Dermis microvascular lymphatic vessel endothelial cell (primary cell): ENCODE measurements at places on chromosomes 16 and 17.

DNA sequence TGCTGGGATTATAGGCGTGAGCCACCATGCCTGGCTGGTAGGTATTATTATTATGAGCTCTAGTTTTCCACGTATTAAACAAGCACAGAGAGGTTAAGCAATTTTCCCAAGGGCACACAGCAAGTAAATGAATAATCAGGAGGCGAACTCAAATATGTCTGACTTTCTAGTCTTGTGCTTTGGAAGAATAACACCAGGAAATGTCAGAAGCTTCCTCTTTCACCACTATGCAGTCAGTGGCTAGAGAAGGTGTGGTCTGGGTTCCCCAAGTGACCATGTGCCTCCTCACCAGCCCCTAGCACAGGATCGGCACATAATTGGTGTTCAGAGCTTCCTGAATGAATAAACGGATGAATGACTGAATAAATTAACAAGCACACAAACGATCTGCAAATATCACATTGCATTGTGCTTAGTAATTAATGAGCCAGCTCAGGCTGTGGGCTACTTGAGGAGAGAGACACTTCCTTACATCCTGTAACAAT is 21.6 kb upstream of the SCNN1B start:
- DNase-seq = no peak

DNA sequence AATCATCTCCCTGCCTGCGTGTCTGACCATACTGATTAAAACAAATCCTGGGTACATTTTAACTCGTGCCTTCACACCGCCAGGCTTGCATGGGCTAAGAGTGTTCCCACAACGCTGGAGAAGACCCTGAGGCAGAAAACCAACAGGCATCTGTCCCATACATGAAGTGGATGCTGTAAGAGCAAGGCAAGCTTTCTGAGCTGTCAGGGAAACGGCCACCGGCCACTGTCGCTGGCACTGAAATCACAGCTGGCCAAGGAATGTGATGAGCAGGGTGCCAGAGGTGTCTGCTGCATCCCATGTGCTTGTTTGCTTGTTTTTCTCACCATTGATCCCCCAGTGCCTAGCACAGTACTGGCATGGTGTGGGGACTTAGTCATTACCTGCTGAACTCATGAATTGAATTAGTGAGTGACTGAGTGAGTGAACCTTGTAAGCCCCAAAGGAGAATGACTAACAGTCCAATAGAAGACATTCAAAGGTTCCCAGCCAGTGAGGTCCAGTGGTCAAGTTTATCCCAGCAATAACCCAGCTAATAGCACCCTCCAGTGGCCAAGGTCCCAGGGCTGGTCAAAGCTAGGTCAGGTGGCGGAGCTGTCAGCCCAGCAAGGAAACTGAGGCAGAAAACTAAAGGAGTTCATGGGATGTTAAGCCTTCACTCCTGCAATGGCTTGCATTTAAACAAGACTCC is 92.7 kb upstream of the CDH5 start:
- no peak for DNase-seq

GRCh38 chr17:63306855-63307254 is 139.3 kb downstream of the CYB561 start:
- no peak for DNase-seq

DNA sequence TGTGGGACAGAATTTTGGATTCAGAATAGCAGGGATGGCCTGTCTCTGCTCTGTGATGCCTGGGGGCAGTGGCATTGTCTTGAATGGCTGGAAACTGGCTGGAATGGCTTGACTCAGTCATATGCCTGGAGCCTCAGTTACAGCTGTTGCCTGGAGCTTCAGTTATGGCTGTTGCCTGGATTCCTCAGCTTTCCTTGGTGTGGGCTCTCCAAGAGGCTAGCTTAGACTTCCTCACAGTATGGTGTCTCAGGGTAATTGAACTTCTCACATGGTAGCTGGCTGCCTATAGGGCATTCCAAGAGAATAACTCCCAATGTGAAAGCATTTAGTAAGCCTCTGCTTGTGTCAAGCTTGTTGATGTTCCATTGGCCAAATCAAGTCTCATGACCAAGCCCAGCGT is 21.1 kb downstream of the KRT23 start:
- no peak for DNase-seq
